Activated B cell treated with CpG ODN at 0.5 μM for 24 hours (primary cell): ENCODE measurements at places on chromosomes 6 and 20.

GRCh38 chr6:149026530-149026942 lies 279.7 kb downstream of the UST start:
- no peak for DNase-seq

DNA sequence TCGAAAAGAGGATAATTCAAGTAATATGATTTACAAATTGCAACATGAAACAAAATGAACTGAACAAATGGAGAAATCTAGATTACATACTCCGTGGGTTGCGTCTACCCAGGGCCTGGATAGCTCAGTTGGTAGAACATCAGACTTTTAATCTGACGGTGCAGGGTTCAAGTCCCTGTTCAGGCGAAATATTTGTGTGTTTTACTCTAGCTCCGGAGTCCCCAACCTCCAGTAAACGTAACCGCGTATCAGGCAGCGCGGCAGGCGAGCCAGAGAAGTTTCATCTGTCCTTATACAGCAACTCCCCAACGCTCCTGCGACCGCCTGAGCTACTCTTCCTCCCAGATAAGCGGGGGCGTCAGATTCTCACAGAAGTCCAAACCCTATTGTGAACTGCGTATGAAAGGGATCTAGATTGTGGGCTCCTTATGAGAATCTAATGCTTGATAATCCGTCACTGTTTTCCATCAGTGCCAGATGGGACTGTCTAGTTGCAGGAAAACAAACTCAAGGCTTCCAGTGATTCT lies 176.1 kb downstream of the TRIM27 start:
- DNase-seq: no peak

DNA sequence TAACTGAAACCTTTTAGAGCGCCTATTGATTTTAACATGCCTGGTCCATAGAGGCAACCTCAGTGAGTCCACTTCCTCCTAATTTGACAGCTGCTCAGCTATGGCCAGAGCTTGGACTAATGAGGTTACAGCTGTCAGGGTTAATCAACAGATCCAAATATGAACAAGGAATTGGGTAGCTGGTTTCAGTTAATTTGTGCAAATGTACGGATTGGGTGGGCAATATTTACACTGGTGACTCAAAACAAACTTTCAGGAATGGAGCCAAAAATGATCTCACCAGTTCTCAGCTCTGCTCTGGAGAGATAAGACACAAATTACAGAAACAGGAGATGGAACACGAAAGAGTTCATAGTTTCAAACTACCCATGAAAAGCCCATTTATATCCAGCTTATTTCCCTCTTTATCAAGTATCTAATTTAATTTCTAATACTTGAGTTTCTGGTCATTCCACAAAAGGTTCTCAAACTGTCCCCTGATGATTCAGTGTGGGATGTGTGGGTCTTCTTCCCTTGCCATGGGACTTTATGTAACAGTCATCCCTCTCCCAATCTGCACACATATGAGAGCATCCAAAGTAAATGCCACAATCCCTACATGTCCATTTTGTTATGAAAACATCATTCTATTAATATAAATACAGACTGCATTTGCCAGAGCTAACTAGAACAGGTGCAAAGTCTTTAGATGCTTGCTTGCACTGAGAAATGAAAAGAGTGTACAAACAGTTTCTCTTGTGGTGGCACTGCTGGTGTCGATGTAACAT lies 149.9 kb downstream of the RPS12 start:
- no peak for DNase-seq

DNA sequence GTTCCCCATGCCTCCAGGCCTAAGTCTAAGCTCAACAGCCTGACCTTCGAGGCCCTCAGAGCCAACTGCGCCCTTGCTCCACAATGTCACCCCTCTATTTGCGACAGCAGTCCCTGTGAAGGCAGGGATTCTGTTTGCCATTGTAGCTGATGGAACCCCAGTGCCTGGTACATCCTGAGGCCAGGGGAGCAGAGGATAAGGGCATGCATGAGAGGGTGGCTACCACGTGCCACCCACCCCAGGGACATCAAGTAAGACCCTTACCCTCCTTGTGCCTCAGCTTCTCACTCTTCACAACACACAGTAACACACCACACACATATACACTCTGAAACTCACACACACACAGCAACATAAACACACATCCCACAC lies 20.0 kb upstream of the SIRPA start:
- no peak for DNase-seq

DNA sequence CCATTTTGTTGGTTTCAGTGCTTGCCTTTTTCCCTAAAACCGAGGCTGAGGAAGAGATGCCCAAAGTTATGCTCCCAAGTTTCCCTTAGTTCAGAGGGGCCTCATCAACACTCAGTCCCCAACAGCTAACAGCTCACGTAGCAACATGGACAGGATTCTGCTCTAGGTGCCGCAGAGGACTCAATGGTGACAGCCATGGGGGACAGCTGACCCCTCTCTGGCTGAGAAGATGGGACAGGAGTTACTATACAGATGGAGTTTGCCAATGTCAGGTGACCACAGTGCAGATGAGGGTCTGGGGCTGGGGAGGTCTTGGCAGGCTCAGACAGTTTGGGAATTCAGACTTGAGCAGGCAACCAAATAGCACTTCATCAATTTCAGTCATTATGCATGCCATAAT lies 67.3 kb downstream of the NPEPL1 start:
- DNase-seq: no peak

DNA sequence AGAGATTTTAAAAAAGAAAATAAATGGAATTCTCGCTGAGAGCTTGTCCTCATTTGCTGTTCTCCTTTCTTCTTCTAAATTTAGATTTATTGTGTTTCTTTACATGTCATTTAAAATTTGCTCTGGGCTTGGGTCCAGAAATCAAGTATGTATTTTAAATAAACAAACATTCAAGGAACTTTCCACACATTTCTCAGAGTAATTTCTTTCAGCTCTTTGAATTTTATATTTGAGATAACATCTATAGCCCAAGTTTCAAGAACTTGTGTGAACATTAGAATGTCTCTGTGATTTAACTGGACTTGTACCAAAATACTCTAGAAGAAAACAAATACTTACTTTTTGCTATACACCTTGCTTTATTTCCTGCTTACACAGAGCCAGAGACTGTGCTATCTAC lies 192.3 kb downstream of the TMEM200A start:
- DNase-seq: no peak

DNA sequence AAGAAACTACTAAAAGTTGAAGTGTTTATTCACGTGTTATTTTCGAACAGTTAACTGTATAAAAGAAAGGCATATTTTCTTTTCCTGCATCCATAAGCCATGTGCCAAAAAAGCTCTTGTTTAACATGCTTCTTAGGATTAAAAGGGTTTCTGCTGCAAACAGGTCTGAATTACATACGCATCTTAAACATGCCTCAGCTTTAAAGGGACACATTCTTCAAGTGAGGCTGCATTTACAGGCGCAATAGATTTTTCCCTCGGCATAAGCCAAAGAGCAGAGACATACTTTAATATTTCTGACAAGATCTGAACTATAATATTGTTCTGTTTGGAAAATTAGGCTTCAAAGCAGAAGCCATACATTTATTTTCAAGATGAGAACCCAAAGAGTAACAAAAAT lies 39.4 kb downstream of the PDE7B start:
- DNase-seq: no peak
